ENCODE measurements at places on chromosomes 4 and X.

GRCh38 chrX:134981910-134982309, 8.9 kb upstream of the SMIM10 start:
- DNase-seq: no peak

DNA sequence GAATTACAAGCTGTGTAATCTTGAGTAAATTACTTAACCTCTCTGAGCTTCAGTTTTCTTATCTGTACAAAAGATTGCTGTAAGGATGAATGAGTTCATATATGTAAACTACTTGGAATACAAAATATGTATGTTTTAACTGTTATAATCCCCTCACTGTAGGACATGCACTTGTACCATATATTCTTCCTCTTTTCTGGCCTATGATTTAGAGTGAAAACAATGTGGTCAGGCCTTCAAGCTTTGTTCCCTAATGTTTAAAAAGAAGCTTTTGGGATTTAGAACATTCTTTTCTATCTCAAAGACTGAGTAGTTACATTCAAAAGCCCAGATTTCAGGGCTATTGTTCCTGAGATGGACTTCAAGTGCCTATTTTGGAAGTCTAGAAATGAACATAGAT, 26.7 kb upstream of the GPRIN3 start:
- DNase-seq: no peak

GRCh38 chr4:143273160-143273917, 63.3 kb upstream of the GAB1 start:
- DNase-seq: no peak

DNA sequence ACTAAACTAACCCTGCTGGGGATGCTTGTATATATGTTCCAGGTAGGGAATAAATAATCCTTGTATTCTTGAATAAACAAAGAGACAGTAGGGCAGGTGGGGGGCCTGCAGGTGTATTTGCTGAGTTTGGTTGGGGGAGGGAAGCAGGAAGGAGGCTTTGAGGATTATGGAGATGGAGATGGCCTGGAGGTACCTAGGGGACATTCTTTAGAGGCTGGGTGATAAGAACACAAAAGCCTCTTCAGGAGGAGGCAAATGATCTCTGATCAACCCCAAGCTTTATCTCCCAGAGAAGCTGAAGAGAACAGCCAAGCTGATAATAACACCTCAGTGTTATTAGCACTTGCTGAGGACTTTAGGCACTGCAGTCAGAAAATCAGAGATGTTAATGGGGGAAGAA, 187.7 kb downstream of the MGST2 start:
- no peak for DNase-seq

DNA sequence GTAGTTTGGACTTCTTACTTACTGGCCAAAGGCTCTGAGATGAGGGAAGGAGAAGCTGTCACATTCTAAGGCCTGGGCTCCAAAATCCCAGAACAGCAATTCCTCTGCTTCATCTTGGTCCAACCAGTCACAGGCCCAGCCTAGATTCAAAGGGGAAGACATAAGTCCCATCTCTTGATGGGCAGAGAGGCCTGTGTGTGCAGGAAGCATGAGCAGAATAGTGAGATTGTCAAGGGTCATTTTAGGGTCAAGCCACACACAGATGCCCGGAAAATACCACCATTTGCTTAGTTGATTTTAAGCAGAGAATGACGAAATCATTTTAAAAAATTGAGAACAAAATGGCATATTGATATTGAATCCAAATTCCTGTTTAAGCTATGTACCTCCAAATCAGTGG, 580.9 kb upstream of the ZFP42 start:
- DNase-seq: no peak

- DNase-seq: no peak
Observed at GRCh38 chr4:2085496-2085901, 26.4 kb downstream of the NAT8L start.

DNA sequence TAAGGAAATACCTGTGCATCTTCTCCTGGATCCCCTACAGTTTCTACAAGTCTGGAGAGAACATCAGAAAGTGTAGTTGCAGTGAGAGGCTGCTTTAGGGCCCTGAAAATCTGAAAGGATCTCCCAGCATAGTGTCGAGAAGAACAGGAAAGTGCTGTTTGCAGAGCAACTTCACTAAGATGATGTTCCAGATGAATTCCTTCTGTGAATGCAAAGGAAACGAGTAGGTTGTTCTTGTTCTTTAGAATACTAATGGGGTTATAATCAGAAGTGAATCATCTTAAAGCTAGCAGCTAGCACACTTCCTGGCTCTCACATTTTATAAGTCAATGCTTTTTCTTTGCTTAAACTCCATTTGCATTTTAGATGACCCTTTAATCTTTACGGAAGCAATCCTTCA, 53.7 kb downstream of the ZAR1 start:
- DNase-seq: no peak

- no peak for DNase-seq
Observed at GRCh38 chrX:43604753-43605152, 51.3 kb upstream of the MAOA start.

GRCh38 chr4:74056858-74057562, 18.5 kb upstream of the CXCL3 start:
- peak; percentile 37 for DNase-seq

Data from amniotic stem cell (primary cell).